H1 (cell line): ENCODE measurements at places on chromosomes 6 and 20. TPM values are rescaled to one million over a fixed set of nuclear protein-coding genes. Genes with fewer than 3 reads are reported as not detected.

GRCh38 chr6:159801935-159802334 is 1.9 kb downstream of the PNLDC1 start:
- H3K4me1 ChIP-seq = no peaks in the 10 kb centered on the region
- H3K4me3 ChIP-seq = no peak overlapping the region
- DNase-seq = no peak
- no peak overlapping the region for H3K27ac ChIP-seq
- H3K36me3 ChIP-seq = peaks cover 3% of the 10 kb centered on the region; the same call in 1 of the 2 replicates
- H3K27me3 ChIP-seq = no peaks in the 10 kb centered on the region

DNA sequence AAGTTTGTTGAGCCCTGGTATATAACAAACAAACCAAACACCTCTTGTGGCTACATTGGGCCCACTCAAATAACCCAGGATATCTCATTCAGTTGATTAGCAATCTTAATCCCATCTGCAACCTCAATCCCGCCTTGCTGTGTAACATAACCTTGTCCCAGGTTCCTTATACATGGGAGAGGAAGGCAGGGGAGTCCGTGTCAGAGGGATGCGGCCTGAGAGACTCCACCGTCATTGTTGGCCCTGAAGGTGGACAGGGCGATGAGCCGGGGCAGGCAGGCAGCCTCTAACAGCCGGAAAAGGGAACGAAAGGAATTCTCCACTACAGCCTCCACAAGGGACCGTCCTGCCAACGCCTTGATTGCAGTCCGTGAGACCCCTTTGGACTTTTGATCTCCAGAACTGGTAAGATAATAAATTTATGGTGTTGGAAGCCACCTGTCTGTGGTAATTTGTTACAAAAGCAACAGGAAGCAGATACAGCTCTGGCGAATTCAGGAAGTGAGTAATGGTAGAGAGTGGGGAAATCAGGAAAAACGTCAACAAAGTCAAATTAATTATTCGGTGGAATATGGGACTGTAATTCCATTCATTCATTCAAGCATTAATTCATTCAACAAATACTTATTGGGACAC is 124.5 kb upstream of the SALL4 start:
- H3K36me3 ChIP-seq = no peaks in the 10 kb centered on the region
- no peak for DNase-seq

- no peaks in the 10 kb centered on the region for H3K27me3 ChIP-seq
- H3K36me3 ChIP-seq = peaks cover 3% of the 10 kb centered on the region; the same call in 1 of the 2 replicates
- no peak overlapping the region for H3K4me3 ChIP-seq
- no peak overlapping the region for H3K27ac ChIP-seq
- H3K4me1 ChIP-seq = peaks cover 26% of the 10 kb centered on the region
These were observed 14.2 kb downstream of the KCNK5 start for GRCh38 chr6:39214846-39215639.

GRCh38 chr6:89131599-89131998 is 13.7 kb upstream of the SRSF12 start:
- no peak overlapping the region for H3K27ac ChIP-seq
- H3K36me3 ChIP-seq = no peaks in the 10 kb centered on the region
- H3K27me3 ChIP-seq = peaks cover 3% of the 10 kb centered on the region

GRCh38 chr6:119575721-119576120 is 226.2 kb upstream of the MAN1A1 start:
- no peaks in the 10 kb centered on the region for H3K4me1 ChIP-seq
- no peaks in the 10 kb centered on the region for H3K27me3 ChIP-seq
- no peak overlapping the region for H3K27ac ChIP-seq
- no peaks in the 10 kb centered on the region for H3K36me3 ChIP-seq
- H3K4me3 ChIP-seq = no peak overlapping the region
- DNase-seq = no peak

OR2H1 gene
- total RNA-seq = not detected in 2 replicates

DNA sequence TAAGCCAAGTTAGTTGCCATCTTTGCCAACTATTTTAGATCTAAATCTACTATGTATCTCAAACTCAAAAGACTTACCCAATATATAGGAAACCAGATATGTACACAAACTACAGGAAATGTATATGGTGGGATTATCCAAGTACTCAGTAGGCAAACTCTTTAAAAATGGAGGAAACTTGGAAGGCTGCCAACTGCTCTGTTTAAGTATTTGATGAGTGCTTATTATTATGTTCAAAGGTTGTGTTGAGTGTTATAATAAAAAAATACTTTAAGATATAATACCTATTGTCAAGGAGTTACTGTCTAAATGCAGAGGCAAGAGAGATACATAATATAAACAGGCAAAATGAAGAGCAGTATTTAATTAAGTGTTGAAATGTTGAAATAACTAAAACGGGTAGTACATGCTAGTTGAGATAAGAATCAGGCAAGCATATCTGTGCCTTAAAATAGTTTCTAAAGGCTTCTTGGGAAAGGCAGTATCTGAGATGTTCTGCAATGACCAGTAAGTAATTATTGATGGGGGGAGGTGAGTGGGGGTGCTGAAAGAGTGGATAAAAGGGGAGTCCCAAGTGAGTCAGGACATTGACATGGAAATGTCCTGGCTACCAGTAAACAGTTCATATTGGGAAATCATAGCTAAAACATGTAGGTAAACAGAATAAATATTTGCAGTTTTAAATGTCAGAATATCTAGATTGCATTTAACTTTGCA is 6.5 kb upstream of the DST start:
- no peak overlapping the region for H3K4me3 ChIP-seq
- H3K27me3 ChIP-seq = no peaks in the 10 kb centered on the region
- H3K4me1 ChIP-seq = 0 out of 2 replicates have a peak, but pooled peaks cover 3% of the 10 kb centered on the region
- H3K36me3 ChIP-seq = peaks cover 5% of the 10 kb centered on the region; the same call in 1 of the 2 replicates
- no peak for DNase-seq
- H3K27ac ChIP-seq = no peak overlapping the region

TCP11 gene
- not detected in 2 replicates for total RNA-seq

GRCh38 chr20:51187261-51187660 is 164.4 kb upstream of the KCNG1 start:
- no peaks in the 10 kb centered on the region for H3K27me3 ChIP-seq
- no peak overlapping the region for H3K27ac ChIP-seq
- H3K4me1 ChIP-seq = no peaks in the 10 kb centered on the region
- H3K4me3 ChIP-seq = no peak overlapping the region
- no peak for DNase-seq

- no peak overlapping the region for H3K27ac ChIP-seq
- H3K27me3 ChIP-seq = no peaks in the 10 kb centered on the region
- no peak for DNase-seq
- H3K4me3 ChIP-seq = no peak overlapping the region
These were observed 138.1 kb downstream of the RFPL4B start for GRCh38 chr6:112485120-112485826.

DNA sequence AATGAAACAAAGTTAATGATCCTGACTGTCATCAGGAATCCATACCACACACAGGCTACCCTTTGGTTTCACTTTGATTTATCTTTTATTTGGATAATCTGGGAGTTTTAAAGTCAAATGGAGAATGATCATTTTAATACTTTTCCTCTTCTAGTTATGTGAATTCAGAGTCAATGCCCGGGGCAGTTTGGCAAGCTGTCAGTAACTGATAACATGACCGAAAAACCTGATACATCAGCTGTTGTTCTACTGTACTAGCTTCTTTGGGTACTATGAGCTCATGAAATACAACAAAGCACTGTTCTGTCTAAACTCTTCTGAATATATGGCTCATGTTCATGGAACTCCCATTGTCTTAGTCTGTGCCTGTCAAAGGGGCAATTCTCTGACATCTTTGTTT is 30.2 kb downstream of the KLHL31 start:
- H3K36me3 ChIP-seq = no peaks in the 10 kb centered on the region
- no peak overlapping the region for H3K27ac ChIP-seq
- H3K4me1 ChIP-seq = no peaks in the 10 kb centered on the region
- DNase-seq = no peak
- H3K4me3 ChIP-seq = no peak overlapping the region
- no peaks in the 10 kb centered on the region for H3K27me3 ChIP-seq

MYCT1 gene
- total RNA-seq = 2.9 and 3.3 TPM in 2 replicates
